Stimulated activated naive CD8-positive, alpha-beta T cell treated with anti-CD3 and anti-CD28 coated beads, Interleukin-15, Interleukin-2, amounts not matched to agents 100 U/mL and 50 U/mL, for 24 hours (primary cell): ENCODE measurements at places on chromosomes 6 and 20.
A peak's percentile ranks its signal among the peaks of the same experiment; 100 is the strongest.

GRCh38 chr6:51303338-51303737, 484.7 kb downstream of the TFAP2B start:
- DNase-seq: no peak

GRCh38 chr6:161837449-161837735, 563.5 kb upstream of the AGPAT4 start:
- DNase-seq: no peak

GRCh38 chr20:61940491-61940890, 125.2 kb downstream of the TAF4 start:
- DNase-seq: no peak

- no peak for DNase-seq
Observed at GRCh38 chr20:46951840-46952497, 57.3 kb downstream of the EYA2 start.

GRCh38 chr6:142406131-142406530, 104.3 kb downstream of the ADGRG6 start:
- DNase-seq: no peak

GRCh38 chr6:13761361-13762036, 49.9 kb upstream of the RANBP9 start:
- DNase-seq: no peak

DNA sequence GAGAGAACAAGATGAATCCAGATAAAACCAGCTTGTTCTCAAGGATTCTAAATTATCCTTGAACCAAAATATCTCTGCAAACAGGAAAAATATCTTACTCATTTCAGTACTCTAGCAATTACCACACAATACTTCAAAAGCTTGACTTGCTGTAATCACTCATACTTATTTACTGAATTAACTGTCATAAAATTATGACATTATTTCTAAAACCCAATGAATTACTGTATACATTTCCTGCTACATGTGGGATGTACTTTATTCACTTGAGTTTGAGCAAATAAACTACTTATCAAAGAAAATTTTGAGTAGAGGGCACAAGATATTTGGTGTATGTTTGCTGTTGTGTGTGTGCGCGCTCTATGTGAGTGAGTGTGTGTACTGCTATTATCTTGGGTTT, 9.7 kb downstream of the EIF2S2 start:
- DNase-seq: no peak

- peak; percentile 84 for DNase-seq
Observed at GRCh38 chr6:137904822-137905617, 38.0 kb downstream of the TNFAIP3 start.

GRCh38 chr6:165768961-165769360, 105.9 kb upstream of the PDE10A start:
- DNase-seq: no peak

DNA sequence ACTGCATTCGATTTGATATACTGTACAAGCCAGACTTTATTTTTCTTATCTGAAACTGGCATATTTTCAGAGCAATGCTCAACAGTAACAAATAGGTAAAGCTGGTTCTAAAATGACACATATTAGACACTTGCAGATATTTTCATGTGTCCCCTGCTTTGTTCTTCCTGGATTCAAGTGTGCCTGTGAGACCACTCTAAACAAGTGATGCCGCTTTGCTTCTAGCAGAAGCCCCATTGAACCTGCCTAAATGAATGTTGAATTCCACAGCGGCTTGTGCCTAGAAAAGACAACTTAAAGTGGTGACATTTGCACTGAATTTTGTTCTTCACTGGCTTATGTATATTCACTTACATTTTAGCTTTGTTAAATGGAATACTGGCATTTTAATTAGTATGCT, 115.7 kb downstream of the AKAP7 start:
- no peak for DNase-seq

- DNase-seq: no peak
Observed at GRCh38 chr6:11770546-11771466, 7.8 kb downstream of the ADTRP start.

DNA sequence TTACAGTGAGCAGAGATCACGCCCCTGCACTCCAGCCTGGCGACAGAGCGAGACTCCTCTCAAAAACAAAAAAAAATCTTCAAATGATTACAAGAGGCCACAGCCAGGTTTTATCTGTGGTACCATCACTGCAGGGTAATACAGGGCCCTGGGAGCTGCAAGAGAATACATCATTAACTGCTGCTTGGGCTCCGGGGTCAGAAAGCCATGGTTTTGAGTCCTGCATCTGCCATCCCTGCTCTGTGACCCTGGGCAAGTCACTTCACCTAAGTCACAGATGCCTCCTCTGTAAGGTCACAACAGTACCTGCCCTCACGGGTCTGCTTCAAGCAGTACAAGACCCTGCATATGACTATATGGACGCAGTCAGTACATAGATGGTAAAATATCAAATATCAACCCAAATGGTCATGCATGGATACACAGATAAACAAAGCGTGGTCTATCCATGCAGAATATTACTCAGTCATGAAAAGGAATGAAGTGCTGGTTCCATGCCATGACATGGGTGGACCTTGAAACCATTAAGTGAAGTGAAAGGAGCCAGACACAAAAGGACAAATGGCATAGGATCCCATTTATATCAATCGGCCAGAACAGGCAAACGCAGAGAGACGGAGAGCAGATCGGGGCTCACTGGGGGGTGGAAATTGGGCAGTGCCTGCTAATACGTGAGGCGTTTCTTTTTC, 83.6 kb downstream of the NFATC2 start:
- DNase-seq: no peak

DNA sequence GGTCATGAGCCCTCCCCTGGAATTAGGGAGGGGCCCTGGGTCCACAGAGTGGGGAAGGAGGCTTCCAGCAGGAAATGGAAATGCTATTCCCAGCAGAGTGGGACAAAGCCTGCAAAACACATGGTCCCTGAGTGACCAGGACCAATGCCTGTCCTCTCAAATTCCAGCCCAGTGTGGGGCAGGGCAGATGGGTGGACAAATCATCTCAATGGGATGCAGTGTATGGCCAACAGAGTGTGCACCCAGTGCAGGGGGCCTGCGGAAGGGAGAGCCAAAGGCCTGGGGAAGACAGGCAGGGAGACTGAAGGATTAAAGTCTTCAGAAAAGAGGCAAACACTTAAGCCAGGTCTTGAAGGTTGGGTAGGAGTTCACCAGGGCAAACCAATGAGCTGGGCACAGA, 28.7 kb upstream of the PHACTR3 start:
- DNase-seq: no peak

- no peak for DNase-seq
Observed at GRCh38 chr6:38305995-38306681, 333.6 kb downstream of the BTBD9 start.

- peak; percentile 24 for DNase-seq
Observed at GRCh38 chr20:8722277-8722928, 346.5 kb upstream of the PLCB4 start.

- DNase-seq: no peak
Observed at GRCh38 chr6:162450358-162450757, 277.2 kb downstream of the PRKN start.

DNA sequence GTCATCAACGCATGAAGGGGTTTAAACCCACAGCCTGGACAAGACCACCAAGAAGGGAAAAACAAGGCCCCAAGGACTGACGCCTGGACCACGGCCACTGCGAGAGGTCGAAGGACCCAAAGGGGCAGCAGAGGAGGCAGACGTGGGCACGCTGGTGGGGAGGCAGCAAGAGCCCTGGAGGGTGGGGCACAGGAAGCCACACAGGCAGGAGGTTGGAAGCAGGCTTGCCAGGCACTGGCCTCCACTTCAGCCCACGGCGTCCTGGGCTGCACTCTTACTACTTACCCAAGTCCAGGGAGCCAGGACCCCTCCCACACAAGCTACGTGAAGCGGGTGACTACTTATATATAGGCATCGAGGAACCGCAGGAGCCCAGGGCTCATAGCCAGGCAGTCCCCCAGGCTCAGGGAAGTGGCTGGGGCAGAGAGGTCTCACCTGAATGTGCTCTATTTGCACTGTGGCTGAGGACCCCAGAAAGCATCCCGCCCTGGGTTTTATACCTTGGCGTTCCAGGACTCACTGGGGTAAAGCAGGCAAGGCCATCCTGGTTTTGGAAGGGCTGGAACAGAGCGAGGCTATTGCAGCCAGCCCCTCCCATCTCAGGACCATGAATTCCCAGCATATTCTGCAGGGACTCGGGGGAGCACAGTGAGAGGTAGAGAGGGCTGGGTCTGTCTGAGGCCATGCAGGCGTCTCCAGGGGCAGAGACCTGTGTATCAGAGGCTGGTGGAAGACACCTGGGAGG, 113.8 kb upstream of the AFDN start:
- DNase-seq: no peak

DNA sequence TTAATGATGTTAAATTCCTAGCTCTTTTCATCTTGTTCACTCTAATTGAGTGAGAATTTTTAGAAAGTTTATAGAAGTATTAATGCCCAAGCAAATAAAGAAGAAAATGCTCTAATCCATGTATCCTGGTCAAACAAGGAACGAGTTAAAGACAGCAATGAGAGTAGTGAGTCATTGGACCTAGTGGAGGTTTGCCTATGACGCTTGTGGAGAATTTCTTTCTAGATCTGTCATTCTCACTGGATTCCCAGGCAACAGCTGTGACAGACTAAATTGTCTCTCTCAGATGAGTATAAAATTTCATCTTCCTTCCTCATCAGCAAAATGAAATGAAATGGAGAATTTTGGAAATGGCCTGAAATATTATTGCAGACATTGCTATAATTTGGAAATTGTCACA, 127.9 kb downstream of the COL19A1 start:
- no peak for DNase-seq

DNA sequence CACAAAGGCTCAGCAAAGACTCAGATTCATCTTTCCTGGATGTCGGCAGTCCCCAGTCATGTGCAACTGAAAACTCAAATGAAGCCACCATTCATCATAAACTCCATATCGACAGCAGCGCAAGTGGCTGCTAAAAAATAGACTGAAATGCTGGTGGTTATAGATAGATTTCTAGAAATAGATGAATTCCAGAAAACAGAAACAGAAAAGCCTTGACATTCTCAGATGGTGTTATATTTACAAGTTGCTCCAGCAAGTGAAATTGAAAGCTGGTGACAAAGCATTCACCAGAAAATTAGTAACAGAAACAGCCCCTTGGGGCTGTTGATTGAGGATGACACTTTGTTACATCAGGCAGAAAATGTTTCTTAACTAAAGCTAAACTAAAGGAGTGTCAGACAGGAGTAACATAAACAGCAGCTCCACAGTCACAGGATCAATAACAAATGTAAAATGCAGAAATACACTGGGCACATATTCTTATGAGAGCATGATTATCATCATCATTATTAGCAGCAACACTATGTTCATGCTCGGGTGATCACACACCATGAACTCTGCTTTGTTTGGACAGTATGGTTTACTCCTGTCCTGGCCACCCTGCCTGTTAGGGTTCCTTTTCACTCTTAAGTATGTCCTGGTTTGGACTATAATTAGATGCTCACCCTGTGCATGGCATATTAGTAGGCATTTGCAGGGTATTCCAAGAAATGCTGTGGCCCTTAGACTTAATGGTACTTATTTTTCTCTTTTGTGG, 36.4 kb upstream of the SLC35F1 start:
- no peak for DNase-seq

- DNase-seq: no peak
Observed at GRCh38 chr6:109800771-109801170, 109.7 kb downstream of the FIG4 start.

GRCh38 chr20:53238121-53238660, 266.0 kb downstream of the TSHZ2 start:
- DNase-seq: no peak

DNA sequence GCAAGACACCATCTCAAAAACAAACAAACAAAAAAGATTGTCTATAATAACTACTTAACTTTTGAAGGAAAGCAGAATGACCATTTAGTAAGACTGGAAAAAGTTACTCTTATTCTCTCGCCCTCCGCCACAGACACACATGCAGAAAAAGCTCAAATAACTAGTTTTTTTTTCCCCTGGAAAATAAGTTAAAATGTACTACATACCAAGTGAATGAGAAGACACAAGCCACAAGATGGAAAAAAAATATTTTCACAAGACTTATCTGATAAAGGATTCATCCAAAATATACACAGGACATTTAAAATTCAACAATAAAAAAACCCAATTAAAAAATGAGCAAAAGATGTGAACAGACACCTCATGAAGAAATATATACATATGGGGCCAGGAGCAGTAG, 31.9 kb downstream of the NUDT3 start:
- DNase-seq: no peak

DNA sequence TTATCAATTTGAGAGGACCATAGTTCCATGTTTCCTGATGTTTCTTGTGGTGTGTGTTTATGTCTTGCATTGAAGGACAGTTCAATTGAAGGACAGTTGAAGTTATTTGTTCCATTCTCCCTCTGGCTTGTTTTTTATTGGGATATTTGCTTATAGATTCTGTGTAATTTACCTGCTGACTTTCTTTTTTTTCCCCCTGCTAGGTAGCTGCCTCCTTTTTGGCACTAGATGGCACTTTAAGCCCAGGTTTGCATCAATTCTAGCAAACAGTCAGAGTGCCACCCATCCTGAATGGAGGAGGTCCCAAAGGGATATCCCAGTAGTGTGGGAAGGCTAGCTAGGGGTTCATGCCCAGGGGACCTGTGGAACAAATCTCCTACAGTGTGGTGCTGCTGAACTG, 78.1 kb downstream of the CFAP61 start:
- DNase-seq: no peak

DNA sequence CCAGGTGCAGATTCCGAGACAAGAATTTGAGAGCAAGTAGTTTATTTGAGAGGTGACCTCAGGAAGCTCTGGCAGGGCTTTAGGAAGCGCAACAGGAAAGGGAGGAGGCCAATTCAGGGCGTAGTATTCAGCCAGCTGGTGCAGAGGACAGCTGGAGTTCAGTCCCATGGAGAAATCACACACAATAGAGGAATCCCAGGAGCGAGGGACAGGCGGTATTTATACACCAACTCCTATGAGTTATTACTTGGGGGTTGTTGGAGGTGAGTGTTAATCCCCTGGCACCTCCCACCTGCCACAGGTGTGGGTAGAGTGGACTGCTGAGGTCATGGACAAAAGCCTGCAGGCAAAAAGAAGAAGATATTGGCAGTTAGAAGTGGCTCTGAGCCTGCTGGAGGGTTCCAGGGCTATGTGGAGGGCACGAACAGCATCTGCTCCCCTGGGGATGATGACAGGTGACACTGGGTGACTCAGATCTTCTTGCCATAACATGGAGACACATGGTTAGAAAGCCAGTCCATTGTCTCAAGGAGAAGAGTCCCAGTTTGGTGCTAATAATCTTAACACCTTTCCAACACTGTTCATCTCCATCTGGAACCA, 13.9 kb upstream of the SULF2 start:
- DNase-seq: no peak

DNA sequence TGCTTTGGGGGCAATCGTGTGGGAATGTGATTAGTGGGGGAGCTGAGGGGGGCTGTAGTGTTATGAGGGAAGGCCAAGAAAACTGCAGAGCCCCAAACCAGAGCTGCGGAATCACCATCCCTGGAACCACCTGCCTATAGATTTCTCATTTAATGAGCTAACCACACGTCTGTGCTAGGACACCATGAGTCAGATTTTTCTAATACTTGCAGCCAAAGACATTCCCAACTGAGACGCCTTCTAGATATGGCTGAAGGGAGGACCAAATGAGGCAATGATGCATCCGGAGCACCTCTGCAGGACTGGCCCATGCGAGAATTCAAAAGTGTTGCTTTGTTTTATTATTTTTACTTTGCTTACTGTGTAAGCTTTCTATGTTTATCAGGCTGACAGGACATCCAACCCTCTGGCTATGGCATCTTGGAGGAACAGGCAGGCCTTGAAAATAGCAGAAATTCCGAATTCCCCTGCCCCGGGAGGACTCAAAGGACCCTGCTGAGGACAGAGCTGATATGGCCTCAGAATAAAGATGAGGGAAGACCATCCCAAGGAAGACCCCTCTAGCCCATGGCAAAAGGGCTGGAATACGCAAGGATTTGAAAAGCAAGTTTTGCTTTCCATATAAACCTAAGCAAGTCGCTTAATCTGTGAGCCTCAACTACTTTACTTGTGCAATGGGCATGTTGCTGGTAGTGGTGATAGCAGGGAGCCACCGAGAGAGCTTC, 3.1 kb upstream of the PTGIS start:
- DNase-seq: no peak
